Fibroblast of lung (primary cell): ENCODE measurements at places on chromosomes 5 and 9. TPM values are rescaled to one million over a fixed set of nuclear protein-coding genes. Genes with fewer than 3 reads are reported as not detected.

- DNase-seq: peak; percentile 70
These were observed 97.3 kb upstream of the HMHB1 start for GRCh38 chr5:143714629-143715028.

GRCh38 chr9:10341057-10341456, 271.7 kb downstream of the PTPRD start:
- DNase-seq: no peak

DNA sequence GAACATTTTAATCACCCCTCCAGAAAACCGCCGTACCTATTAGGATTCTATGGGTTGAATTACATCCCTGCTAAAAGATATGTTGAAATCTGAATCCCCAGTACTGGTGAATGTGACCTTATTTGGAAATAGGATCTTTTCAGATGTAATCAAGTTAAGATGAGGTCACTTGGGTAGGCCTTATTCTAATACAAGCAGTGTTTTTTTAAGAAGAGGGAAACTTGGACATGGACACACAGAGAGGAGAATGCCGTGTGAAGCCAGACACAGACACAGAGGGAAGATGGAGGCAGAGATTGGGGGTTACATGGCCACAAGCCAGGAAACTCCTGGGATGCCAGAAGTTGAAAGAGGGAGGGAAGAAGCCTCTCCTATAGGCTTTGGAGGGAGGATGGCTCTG, 183.5 kb downstream of the GNA14 start:
- DNase-seq: peak; percentile 77

DNA sequence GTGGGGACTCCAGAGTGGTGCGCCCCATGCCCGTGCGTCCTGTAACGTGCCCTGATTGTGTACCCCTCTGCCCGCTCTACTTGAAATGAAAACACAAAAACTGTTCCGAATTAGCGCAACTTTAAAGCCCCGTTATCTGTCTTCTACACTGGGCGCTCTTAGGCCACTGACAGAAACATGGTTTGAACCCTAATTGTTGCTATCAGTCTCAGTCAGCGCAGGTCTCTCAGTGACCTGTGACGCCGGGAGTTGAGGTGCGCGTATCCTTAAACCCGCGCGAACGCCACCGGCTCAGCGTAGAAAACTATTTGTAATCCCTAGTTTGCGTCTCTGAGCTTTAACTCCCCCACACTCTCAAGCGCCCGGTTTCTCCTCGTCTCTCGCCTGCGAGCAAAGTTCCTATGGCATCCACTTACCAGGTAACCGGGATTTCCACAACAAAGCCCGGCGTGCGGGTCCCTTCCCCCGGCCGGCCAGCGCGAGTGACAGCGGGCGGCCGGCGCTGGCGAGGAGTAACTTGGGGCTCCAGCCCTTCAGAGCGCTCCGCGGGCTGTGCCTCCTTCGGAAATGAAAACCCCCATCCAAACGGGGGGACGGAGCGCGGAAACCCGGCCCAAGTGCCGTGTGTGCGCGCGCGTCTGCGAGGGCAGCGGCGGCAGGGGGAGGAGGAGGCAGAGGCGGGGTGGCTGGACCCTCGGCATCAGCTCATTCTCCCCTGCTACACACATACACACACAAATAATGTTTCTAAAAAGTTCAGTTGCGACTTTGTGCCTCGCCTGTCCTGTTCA, 668 bp downstream of the GLIS3 start:
- DNase-seq: peak; percentile 64

DNA sequence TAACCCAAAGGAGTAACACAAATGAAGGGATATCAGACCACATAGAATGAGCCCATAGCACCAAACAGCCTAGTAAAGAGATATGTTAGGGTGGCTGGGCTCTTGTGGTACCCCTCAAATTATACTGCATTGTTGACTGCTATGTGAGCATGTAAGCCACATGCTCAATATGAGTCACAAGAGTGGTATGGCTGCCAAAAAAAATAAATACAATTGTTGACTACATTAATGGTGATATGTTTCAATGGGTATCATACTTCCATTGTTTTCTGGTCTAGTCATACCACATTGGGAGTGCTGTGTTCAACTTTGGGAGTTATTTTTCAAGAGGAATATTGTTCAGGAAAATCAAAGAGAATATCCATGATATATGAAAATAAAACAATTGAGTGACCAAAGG, 162.4 kb upstream of the PIK3R1 start:
- DNase-seq: peak; percentile 39

The KIF2A gene
- 43.7 and 53.7 TPM in 2 replicates for polyA plus RNA-seq

The SUB1 gene
- 349 and 358 TPM in 2 replicates for polyA plus RNA-seq

The INSL4 gene
- polyA plus RNA-seq: not detected in 2 replicates

GRCh38 chr9:74526215-74526614, 29.1 kb downstream of the RORB start:
- no peak for DNase-seq

DNA sequence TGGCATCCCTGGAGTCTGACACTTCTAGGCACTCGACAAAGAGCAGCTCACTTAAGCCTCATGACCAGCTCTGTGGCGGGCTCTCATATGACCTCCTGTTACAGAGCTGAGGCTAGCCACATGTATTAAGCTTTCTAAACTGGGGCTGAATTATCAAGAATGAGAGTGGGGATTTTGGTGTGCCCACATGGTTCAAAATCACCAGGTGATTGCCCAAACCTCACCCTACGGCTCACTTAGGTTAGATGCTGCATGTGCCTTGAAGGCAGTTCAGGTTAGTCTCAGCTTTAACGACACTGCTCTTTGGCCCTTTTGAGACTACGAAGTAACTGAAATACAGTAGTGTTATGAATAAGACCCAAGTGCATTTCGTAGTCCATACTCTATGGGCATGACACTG, 39.4 kb upstream of the SMIM32 start:
- no peak for DNase-seq

The AFAP1L1 gene
- polyA plus RNA-seq: 2.7 and 3.0 TPM in 2 replicates

The SLC34A1 gene
- not detected in 2 replicates for polyA plus RNA-seq

GRCh38 chr5:122584411-122585300, 190.2 kb upstream of the SNX2 start:
- DNase-seq: no peak

- peak; percentile 78 for DNase-seq
These were observed 26.1 kb downstream of the MAP1B start for GRCh38 chr5:72133212-72133990.

DNA sequence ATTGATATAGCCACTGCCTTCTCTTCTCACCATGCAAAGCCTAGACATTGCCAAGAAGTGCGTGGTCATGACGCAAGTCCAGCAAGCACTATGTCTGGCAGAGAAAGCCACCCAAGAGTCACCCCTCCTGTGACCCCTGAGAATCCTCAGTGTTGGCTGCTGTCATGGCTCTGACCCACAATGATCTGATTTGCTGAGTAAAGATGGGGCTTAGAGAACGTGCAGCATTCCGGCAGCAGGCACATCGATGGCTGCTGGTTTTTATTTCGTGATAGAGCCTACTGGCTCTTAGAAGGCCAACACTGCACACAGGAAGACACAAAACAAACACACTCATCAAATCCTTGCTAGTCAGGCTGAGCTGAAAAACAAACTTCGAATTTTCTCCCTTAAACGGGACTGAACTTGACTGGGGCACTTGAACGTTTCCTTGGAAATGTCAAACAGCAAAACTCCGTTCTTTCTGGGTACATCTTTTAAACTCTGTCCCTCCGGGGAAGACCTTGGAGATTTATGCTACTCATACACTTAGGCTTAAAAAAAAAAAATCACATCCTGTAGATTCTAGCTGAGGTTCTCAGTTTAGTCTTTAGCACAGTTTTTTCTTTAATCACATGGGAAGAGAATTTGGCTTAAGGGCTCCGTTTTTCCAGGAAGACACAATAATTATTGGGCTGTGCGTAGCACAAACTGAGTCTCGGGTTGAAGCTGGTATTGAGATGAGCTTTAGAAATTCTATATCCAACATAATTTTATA, 88.2 kb upstream of the BASP1 start:
- peak; percentile 35 for DNase-seq
